Sciatic nerve (tissue), 2 donors: ENCODE measurements at places on chromosomes 7 and 10.

GRCh38 chr7:46233585-46234329 is 312.7 kb upstream of the IGFBP3 start:
- no peak for DNase-seq

GRCh38 chr7:4450483-4450882 is 231.6 kb upstream of the FOXK1 start:
- no peak for DNase-seq

GRCh38 chr10:103720328-103720963 is 134.9 kb downstream of the SH3PXD2A start:
- no peak for DNase-seq

- DNase-seq = no peak
Measured at GRCh38 chr7:47295606-47296005, 286.3 kb downstream of the TNS3 start.

DNA sequence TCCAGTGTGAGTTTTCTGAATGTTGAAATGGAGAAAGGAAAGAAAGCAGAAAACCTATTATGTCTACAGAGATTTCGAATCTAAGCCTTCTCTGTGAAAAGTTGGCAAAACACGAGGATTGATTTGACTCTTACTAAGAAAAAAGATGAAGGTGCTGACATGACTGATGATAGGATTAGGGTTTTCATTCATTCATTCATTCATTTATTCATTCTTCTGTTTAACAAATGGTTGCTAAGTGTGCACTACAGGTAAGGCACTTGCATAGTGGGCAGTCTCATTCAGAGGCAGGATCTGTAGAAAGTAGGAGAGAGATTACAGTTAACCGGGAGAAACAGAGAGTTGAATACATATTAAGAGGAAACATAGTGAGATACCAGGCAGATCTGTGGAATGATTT is 137.1 kb downstream of the ZNF365 start:
- DNase-seq = no peak

DNA sequence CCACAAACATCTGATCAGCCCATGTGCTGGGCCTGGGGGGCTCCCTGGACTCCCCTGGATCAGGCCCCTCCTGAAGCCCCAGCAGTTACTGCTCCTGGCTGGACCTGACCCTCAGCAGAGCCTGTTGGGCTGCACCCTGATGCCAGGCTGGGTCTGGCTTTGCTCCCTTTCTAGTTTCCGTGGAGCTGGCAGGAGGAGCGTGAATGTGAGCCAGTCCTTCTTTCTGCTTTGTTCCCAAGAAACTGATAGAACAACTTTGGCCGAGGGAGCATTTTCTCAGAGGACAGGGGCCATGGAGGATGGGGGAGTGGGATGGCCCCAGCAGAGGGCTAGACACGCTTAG is 128.2 kb downstream of the NEURL1 start:
- DNase-seq = no peak

DNA sequence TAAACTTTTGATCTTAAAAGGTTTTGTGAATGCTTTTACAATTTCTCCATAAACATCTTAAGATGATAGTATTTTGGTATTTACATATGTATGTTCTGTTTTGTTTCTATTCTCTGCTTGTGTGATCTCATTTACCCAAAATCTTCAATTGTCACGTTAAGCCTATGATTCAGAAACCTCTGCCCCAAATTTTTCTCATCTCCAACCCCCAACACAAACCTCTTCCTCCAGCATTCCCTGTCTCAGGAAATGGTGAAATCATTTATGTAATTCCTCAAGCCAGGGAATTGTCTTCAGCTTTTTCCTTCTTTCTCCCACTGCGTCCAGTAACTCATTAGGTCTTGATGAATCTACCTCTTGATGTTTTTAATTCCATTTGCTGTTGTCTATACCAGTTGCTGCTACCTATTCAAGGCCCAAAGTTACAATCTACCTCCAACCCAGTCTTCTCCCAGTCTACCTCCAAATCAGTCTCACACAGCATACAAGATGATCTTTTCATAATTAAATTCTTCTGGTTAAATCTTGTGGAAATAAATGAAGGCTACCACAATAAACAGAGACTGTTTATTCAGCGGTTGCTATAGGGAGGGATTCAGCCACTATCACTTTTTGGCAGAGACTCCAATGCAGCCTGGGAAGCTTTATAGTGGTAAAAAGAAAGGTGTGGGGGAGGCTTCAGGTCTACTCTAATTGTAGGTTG is 5.8 kb downstream of the CFAP69 start:
- no peak for DNase-seq

GRCh38 chr7:158602905-158603772 is 15.5 kb upstream of the PTPRN2 start:
- no peak for DNase-seq

- no peak for DNase-seq
Measured at GRCh38 chr7:45623740-45624391, 49.7 kb downstream of the ADCY1 start.

DNA sequence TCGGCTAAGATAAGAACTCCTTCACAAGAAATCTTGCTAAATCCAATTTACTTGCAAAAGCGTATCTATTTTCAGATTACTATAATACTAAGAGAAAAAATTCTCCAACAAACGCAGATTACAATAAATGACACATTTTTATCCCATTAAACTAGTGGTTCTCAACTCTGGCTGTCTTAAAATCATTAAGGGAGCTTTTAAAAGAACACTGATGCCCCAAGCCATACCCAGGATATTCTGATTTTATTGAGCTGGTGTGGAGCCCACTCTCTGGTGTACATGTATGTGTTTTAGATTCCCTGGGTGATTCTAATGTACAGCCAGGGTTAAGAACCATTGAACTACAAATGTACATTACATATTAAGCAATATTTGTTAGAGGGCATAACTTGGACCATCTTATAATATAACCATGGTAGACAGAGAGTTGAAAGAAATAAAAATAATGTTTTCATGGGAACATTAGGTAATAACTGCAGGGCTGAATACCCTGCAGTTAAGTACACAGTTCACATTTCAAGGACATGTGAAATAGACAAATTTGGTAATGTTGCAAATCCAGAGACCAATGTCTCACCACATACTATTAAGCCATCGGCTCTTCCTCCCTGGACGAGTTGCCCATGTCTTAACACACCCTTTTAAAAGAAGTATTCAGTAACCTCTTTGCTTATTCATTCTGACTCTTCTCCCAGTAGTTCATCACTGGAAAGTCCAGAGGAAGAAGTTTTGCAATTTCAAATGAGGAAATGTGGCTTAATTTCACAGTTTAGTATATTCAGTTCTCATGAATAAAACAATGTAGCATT is 6.2 kb downstream of the GSAP start:
- no peak for DNase-seq

DNA sequence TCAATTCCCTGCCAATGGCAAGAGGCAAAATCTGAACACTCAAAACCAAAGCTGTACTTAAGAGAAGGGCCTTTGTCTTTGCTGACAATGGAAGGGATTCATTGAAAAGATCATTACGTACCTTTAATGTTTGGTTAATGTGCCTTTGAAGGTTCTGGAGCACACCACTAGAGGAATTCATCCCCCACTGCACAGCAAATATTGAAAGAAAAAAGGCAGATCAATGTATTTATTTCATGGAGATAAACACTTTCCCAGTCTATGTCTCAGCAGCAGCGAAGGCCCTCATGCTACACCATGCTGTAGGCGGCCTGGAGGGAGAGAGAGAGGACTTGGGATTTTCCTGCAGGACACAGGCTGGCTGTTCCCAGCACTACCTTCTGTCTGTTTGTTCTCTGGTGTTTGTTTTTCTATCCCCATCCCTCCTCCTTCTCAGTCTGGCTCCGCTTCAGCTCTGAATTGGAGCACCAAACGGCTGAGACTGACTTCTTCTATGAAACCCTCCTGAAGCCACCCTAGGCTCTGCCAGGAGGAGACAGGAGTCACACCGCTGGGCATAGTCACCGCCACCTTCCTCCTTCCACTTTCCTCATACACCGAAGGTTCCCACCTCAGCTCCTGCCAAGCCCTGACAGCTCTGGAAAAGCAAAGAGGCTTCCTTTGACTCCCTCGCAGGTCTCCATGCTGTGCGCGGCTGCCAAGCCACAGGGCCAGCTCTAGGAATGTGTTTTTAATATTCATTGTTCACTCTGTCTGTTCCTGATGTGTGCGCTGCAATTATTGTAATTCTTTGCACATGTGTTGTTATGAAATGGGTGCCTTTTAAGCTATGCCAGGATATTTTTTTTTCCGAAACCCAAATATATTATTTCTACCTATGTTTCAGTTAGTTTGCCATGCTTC is 301.5 kb downstream of the FZD1 start:
- DNase-seq = no peak

DNA sequence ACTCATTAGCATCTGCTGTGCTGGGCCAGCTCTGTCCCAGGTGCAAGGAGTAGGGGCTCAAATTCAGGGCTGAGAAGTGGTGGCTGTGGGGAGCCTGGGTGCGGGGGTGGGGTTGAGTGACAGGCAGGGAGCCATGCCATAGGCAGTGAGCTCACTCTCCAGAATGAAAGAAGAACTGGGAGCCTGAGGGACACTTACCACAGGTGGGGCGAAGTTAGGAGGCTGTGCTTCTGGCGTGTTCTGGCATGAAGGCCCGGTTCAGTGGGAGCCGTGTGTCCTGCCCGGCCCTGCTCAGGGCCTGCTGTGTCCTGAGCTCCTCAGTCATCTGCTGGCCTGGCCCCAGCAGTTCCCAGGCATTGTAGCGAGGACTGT is 62.5 kb downstream of the MKI67 start:
- peak; percentile 55 for DNase-seq

- no peak for DNase-seq
Measured at GRCh38 chr7:41787651-41788350, 84.9 kb upstream of the INHBA start.

- no peak for DNase-seq
Measured at GRCh38 chr10:44925224-44925623, 14.1 kb downstream of the TMEM72 start.

DNA sequence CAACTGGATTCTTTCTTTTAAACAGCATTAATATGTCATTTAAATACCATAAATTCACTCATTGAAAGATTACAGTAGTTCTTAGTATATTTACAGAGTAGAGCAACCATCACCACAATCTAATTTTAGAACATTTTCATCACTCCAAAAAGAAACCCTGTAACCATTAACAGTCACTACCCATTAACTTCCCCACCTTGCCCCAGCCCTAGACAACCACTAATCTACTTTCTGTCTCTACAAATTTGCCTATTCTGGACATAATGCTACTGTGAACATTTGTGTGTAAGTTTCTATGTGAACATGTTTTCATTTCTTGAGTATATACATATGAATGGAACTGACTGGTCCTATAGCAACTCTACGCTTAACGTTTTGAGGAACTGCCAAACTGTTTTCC is 42.4 kb downstream of the P4HA1 start:
- no peak for DNase-seq

DNA sequence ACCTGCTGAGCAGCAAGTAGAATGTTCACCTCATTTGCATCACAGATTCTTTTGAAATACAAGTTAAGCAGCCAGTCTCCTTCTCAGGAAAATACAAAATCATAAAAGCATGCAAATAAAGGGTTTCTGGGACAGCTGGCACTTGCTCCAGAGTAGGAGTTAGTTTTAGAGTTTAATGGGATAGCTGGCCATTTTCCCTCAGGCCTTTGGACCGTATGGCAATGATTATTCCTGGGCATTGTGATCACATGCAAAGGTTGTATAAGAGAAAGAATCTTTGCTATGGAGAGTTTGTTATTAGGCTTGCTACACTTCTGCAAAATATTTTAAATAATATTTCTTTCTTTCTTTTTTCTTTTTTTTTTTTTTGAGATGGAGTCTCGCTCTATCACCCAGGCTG is 240.8 kb downstream of the CDK14 start:
- DNase-seq = no peak

GRCh38 chr10:113182154-113182553 is 232.1 kb downstream of the TCF7L2 start:
- no peak for DNase-seq

DNA sequence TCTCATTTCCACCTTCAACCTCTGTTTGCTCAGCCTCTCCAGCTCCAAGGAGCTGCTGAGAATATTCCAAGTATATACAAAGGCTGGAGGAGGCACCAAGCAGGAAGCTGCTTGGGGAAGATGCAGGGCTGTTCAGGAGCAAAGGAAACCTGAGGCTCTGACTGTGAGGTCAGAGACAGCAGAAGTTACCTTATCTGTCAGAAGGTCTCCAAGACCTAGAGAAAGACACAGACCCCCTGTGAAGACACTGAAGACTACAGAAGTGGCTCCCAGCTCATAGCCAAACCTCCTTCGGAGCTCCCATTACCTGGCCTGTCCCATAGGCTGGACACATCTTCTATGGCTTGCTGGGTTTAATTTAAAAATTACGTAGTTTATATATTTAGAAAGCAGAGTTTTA is 53.2 kb downstream of the PKD1L1 start:
- no peak for DNase-seq

DNA sequence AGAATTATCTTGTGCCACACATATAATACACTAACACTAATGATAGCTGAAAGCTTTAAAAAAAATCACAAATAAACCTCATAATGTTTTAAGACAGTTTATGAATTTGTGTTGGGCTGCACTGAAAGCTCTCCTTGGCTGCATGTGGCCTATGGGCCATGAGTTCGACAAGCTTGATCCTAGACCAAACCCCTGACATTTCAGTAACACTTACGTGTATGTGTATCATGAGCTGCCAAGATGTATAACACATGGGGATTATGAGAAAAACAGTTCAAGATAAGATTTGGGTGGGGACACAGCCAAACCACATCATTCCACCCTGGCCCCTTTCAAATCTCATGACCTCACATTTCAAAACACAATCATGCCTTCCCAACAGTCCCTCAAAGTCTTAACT is 823.8 kb downstream of the PCDH15 start:
- no peak for DNase-seq

DNA sequence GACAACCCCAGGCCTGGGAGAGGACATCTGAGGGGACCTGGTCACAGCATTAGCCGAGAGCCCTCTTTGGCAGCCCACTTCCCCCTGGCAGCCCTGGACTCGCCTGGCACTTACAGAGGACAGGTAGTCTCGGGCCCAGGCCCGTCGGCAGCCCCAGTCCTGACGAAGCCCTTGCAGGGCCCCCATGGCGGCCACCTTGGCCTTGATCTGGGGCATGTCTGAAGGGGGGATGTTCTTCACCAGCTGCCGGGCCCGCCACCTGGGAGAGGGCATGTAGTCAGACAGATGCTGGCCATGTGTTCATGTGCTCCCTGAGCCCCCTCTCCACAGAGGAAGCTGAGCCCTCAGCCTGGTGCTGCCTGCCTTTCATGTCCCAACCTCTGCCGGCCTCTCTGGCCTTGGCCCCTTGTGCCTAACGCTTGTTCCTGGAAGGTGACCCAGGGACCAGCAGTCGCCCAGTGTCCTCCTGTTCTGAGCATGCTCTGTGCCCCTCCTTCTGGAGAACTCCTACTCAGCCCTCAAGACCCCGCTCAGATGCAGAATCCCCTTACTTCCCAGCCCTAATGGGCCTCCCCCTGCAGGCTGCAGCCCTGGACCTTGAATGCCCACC is 13.9 kb downstream of the MYO1G start:
- peak; percentile 52 for DNase-seq
